ENCODE measurements at places on chromosomes 4 and X.

- DNase-seq, result no peak
These were observed 33.3 kb upstream of the GPC4 start for GRCh38 chrX:133448512-133449076.

- no peak for DNase-seq
These were observed 9.1 kb upstream of the YTHDC1 start for GRCh38 chr4:68358988-68359387.

DNA sequence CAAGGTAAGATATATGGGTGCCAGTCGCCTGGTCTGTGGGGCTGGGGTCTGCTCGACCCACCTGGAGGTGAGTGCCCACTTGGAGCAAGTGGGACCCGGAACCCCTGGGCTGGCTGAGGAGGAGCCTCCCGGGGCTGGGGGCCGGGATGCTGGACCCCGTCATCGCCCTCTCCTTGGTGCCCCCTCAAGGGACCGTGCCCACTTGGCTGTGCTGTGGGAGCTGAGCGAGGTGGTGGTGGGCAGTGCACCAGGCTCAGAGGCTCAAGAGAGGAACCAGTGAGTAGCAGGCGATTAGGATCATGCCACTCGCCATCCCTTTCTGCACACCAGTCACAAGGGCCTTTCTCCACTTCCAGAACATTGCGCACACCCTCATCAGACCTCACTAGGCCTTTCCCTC, 203.8 kb upstream of the PSAPL1 start:
- DNase-seq, result no peak

GRCh38 chr4:35802644-35803043, 441.7 kb downstream of the ARAP2 start:
- no peak for DNase-seq

DNA sequence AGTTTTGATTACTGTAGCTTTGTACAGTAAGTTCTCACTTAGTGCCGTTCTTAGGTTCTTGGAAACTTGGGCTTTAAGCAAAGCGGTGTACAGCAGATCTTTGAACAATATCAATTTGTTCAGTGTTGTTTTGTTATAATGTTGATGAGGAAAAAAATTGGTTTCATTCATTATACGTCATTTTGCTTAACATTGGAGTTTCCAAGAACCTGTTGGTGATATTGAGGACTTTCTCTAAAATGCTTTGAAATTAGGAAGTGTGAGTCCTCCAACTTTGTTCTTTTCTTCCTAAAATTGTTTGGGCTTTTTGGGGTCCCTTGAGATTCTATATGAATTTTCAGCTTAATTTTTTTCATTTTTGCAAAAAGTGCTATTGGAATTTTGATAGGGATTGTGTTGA, 49.1 kb downstream of the STAG2 start:
- DNase-seq, result no peak

DNA sequence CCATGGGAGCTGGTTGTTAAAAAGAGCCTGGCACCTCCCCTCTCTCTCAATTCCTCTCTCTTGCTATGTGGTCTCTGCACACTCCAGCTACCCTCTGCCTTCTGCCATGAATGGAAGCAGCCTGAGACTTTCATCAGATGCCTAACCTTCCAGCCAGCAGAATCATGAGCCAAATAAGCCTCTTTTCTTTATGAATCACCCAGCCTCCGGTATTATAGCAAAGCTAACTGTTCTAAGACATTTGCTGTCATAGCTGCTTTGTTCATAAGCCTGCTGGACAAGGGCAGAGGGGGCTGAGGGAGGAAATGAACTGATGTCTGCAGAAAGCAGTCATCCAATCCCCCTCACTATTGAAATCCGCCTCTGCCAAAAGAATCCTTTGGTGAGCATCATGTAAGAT, 196.7 kb downstream of the ZNF330 start:
- DNase-seq, result no peak

DNA sequence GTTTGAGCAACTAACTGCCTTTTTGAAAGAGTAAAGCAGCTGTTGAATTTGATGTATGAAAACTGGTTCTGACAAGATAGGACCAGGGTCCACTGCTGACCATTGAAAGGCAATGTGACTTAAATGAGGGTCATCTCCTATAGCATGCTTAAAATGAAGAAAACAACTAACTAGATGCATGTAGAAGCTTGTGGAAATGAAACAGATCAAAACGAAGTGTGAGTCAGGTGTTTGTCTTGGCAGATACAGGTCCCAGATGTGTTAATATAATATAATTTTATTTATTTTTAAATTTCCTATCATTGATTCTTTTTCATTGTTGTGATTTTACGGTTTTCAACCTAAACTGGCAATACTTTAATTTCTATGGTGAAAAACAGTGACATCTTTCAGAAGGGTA, 83.6 kb downstream of the ATOH1 start:
- DNase-seq, result no peak

- no peak for DNase-seq
These were observed 109.4 kb downstream of the GPM6A start for GRCh38 chr4:175702703-175703102.

DNA sequence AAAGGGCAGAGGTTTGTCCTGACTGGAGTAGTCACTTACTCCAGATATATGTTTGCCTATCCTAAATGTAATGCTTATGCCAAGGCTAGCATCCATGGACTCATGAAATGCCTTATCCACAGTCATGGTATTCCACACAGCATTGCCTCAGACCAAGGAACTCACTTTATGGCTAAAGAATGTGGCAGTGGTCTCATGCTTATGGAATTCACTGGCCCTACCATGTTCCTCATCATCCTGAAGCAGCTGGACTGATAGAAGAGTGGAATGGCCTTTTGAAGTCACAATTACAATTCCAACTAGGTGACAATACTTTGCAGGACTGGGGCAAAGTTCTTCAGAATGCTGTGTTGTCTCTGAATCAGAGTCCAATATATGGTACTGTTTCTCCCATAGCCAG, 1014.8 kb downstream of the RAPGEF2 start:
- DNase-seq, result no peak

DNA sequence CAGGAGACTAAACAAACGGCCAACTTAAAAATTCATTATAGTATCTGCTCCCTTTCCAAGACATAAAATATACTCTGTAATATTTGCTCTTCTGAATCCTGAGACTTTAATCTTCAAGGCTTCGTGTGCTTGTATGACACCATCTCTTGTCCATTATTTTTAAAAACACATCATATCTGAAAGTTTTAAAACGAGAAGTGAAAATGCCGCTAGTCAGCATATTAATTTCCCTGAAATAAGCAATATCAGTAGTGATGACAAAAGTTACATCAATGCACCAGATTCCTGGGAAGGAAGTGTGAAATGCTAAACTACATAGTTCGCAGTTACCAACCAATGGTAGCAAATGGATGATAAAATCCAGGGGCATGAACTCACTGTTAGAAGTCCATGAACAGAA, 66.8 kb upstream of the EXOC1L start:
- no peak for DNase-seq

GRCh38 chr4:77913348-77913747, 50.7 kb downstream of the MRPL1 start:
- DNase-seq, result no peak

GRCh38 chrX:143632625-143633410, 3.1 kb downstream of the SLITRK4 start:
- DNase-seq, result no peak

- DNase-seq, result no peak
These were observed 27.3 kb downstream of the CSN3 start for GRCh38 chr4:70269674-70270073.

GRCh38 chr4:186137196-186137794, 32.8 kb downstream of the FAM149A start:
- DNase-seq, result no peak

- DNase-seq, result no peak
These were observed 152.9 kb downstream of the NHS start for GRCh38 chrX:17527922-17528321.

GRCh38 chr4:81350040-81350439, 121.7 kb downstream of the RASGEF1B start:
- no peak for DNase-seq

GRCh38 chr4:106541253-106541652, 172.7 kb upstream of the GIMD1 start:
- DNase-seq, result no peak

DNA sequence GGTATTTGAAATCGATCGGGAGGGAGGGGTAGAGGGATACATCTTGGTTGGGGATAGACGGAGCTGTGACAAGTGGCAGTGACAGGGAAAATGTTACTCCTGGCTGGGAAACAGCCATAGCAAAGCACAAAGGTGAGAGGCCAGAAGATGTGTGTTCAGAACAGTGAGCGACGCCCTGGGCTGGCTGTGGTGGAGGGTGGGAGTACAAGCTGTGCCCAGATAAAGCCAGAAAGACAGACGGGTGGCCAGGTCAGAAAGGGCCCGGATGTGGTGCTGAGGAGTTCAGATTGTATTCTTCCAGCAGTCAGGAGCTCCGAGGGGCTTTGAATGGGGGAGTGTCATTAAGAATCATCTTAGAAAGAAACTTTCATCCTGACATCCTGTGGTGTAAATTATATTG, 27.9 kb downstream of the CCDC149 start:
- no peak for DNase-seq

GRCh38 chr4:185772391-185773093, 39.5 kb downstream of the SORBS2 start:
- no peak for DNase-seq

- no peak for DNase-seq
These were observed 20.1 kb downstream of the PDLIM3 start for GRCh38 chr4:185515248-185515647.

DNA sequence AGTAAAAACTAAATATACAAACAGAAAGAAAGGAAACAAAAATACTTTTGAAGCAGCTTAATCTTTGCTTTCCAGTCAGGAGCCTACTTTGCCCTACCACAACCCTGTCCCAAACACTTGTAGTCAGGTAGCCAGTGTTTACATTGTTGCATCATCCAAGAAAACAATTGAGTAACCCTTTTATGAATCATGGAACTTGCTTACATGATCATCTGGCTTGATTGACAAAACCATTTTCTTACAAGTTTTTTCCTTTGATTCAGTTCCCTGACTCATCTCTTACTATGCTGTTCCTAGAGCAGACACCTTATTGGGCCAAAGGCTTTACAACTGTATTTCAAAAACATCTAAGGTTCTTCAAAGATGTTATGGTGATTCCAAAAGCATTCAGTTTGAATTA, 740.1 kb downstream of the KLHL13 start:
- DNase-seq, result no peak

DNA sequence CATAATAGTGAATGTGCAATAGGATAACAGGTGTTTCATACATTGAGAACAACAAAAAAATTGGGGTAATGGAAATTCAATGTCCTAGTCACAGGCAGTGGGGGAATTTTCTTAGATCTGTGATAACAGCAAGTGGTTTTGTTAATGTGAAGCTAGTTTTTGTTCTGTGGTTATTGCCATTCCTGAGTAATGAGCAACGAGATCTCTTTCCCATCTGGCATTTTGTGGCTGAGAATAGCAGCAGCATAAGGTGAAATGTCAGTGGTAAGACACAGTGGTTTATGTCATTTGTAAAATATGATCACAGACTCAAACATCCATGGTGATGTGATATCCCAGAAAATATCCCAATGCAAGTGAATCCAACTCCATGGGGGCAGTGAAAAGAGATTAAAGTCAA, 497.5 kb downstream of the KCNIP4 start:
- DNase-seq, result no peak

GRCh38 chr4:25759101-25759500, 103.5 kb downstream of the SLC34A2 start:
- peak; percentile 16 for DNase-seq

DNA sequence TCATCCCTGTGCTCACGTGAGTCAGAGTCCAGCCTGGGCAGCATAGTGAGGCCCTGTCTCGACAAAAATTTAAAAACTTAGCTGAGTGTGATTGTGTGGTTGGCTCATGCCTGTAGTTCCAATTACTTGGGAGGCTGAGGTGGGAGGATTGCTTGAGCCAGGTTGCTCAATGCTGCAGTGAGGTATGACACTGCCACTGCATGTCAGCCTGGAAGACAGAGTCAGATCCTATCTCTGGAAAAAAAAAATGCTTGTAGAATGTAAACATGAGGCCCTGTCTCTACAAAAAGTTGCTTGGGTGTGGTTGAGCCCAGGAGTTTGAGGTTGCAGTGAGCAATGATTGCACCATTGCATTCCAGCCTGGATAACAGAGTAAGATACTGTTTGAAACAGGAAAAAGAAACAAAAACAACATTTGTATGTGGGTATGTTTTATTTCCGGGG, 11.3 kb upstream of the YTHDC1 start:
- DNase-seq, result no peak

GRCh38 chrX:11375614-11376119, 82.5 kb downstream of the AMELX start:
- DNase-seq, result no peak

GRCh38 chr4:127145006-127145540, 487.7 kb upstream of the INTU start:
- DNase-seq, result no peak

- no peak for DNase-seq
These were observed 379.8 kb downstream of the DCAF12L2 start for GRCh38 chrX:125786316-125786715.

- DNase-seq, result no peak
These were observed 14.1 kb upstream of the PAPSS1 start for GRCh38 chr4:107734120-107734519.

GRCh38 chr4:176099314-176099713, 33.7 kb downstream of the WDR17 start:
- no peak for DNase-seq

- DNase-seq, result no peak
These were observed 573.8 kb upstream of the NDST4 start for GRCh38 chr4:115687052-115687755.

DNA sequence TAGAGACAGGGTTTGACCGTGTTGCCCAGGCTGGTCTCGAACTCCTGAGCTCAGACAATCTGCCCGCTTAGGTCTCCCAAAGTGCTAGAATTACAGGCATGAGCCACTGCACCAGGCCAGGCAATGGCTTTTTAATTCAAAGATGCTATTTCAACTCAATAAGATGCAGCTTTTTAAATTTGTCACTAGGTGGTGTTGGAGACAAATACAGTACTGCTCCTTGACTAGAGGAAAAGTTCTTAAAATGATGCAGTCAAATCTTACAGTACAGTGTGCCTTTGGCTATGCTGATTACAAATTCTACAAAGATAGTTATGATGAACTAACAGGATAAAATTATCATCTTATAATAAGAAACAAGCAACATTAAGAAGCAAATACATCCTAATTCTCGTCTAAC, 441.1 kb downstream of the KCNIP4 start:
- no peak for DNase-seq

DNA sequence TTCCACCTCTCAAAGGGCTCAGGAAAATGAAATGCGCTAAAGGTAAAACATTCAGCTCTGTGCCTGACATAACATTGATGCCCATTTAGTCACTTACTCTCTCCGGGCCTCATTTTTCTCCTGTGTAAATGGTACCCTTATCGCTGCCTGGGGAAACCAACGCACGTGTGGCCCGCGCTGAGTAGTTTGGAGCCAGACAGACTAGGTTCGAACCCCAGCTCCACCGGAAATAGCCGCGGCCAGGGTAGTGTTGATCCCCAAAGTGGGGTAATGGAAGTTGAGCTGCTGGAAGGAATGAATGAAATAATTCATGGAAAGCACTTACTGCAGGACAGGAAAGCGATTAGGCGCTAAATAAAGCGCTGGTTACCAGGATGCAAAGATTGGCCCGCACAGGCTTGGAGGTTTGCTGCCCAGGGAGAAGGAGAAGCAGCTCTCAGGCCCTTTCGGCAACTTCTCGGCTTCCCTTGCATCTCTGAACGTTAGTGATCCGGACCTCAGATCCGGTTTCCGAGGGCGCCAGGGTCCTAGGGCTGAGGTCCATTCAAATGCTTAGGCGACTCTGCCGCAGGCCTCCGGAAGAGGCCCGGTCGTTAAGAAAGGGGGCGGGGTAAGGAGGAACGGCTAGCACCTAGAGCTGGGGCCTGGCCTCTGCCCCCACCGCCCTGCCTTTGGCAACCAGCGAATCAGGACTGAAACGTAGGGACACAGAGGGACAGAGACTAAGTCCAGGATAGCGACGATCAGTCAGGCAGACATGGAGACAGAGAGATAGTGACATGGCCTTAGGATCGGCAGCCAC, 13.3 kb downstream of the NKX3-2 start:
- no peak for DNase-seq

Measured in C1 segment of cervical spinal cord (tissue), 14 donors.